ENCODE measurements at places on chromosomes 5 and 9. TPM values are rescaled to one million over a fixed set of nuclear protein-coding genes. Genes with fewer than 3 reads are reported as not detected.

SLC6A19 gene
- polyA plus RNA-seq: 50.8 TPM

DNA sequence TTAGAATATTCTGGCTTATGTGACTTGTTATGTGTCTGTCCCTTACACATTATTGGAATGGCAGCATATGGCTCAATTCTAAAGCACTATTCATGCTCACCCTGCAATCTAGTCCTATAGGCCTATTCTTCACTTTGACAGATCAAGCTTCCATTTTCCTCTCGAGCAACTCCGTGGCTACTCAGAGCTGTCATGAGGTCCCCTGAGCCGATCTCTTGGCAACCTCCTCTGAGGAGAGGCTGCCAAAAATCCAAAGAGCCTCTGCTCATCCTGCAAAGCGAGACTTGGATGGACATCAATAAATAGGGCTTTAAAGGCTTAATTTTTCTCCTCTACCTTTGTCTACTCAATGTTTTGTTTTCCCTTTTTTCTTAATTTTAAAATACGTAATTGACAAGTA is 163.8 kb downstream of the GABRB2 start:
- no peak for DNase-seq

- DNase-seq: no peak
Measured at GRCh38 chr5:3518051-3518450, 77.6 kb upstream of the IRX1 start.

DNA sequence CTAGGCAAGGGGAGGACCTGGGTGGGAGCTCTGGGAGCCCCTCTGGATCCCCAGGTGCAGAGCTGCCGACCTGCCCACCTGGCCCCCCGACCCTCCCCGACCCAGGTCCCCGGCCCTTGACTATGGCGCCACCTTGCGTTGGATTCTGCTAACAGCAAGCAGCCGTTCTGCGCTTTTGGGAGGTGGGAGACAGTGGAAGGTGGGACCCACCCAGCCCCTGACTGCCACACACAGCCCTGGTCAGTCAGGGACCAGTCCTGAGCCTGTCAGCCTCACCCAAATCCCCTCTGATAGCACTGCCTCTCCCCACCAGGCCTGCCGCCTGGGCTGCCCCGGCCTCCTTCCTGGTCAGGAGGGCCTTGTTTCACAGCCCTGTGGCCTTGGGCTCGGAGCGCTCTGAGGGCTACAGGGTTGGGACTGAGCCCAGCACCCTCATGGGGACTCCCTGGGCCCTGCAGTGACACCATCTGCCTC is 77.9 kb downstream of the HMCN2 start:
- DNase-seq: no peak

GRCh38 chr5:62231576-62231975 is 74.4 kb upstream of the KIF2A start:
- DNase-seq: no peak

- peak; percentile 41 for DNase-seq
Measured at GRCh38 chr5:126002222-126002897, 420.8 kb upstream of the GRAMD2B start.

DNA sequence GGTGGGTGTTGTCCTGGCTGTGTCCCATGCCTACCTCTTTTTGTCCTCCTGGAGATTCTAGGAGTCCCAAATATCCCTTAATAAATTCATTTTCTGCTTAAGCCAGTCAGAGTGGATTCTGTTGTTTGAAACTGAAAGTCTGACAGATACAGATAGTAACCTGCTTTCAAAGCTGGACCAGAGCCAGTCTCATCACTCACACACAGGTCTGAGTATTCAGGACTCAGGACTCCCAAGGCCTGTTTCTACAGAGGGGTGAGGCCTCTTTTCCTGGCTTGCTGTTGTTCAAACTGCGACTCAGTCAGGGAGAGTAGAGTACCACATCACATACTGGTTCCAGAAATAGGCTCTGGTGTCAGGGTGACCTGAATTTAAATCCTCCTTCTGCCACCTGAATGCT is 190.1 kb downstream of the PAX5 start:
- DNase-seq: no peak

DDX4 gene
- polyA plus RNA-seq: not detected

DNA sequence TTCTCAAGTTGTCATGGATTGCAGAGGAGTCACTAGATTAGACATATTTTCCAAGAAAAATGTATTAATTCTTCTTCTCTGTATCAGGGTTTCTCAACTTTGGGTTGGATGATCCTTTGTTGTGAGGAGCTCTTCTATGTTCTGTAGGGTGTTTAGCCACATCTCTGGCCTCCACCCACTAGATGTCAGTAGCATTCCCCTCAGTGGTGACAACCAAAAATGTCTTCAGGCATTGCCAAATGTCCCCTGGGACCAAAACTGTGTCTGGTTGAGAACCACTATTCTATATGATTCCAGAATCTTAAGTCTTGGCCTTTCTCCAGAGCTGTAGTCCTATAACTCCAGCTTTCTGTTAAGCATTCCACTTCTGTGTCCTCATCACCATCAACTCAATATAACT is 220.9 kb downstream of the KIAA0825 start:
- DNase-seq: no peak

- no peak for DNase-seq
Measured at GRCh38 chr5:168314735-168315411, 23.4 kb downstream of the WWC1 start.

GRCh38 chr5:116289276-116289675 is 204.5 kb downstream of the COMMD10 start:
- DNase-seq: no peak

ADAMTS6 gene
- 1.5 TPM for polyA plus RNA-seq

GRCh38 chr5:50302815-50303490 is 138.1 kb downstream of the EMB start:
- DNase-seq: no peak

DNA sequence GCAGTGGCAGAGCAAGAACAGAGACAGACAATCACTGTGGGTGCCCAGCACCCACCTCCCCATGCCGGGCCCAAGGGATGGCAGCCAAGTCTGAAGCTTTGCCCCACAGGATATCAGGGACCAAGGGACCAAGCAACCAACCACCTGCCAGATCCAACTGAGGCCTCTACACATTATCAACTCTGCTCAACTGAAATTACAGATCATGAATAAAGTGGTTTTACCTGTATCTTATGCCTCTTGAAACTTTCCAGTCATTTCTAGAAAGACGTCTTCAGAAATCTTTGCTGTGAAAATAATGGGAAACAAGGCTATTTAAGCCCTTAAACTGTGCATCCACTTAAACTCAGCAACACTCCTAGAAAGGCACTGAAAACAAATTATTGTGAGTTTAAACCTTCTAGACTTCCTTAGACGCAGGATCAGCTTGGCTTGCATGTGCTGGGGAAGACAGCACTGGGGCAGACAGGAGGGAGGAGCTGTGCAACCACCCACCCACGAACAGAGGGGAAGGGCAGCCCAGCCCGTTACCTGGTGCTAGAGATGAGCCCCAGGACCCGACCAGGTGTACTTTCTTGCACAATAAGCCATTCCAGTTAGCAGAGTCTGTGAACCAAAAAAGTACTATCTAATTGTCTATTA is 80.0 kb downstream of the SEMA4D start:
- no peak for DNase-seq

- DNase-seq: peak; percentile 86
Measured at GRCh38 chr9:137550231-137550621, at the start of gene PNPLA7. Gene PNPLA7 (minus strand): TSS chr9:137550402. CDS start chr9:137550197, 205 bp downstream.

GRCh38 chr9:91567642-91568274 is 144.1 kb upstream of the NFIL3 start:
- no peak for DNase-seq

DIPK1B gene
- 48.0 TPM for polyA plus RNA-seq

DNA sequence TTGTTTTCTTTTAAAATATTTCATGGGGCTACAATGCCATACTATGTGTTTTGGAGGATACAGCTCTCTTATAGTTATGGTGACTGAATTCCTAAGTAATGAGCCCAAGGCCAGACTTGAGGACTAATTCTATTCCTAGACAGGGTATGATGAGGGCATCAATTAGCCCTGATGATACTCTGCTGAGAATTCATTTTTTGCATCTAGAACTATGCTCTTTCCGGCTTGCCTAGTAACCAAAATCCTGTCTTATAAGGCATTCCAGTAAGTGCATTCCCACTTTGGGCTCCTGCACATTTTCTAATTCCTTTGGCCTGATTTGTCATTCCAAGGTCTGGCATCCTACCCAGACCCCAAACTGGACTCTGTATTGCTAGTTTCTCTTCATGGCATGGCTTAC is 62.4 kb downstream of the MAT2B start:
- no peak for DNase-seq

TEK gene
- polyA plus RNA-seq: 38.8 TPM

- no peak for DNase-seq
Measured at GRCh38 chr5:36720688-36721087, 114.3 kb downstream of the SLC1A3 start.

GRCh38 chr9:38278457-38278856 is 114.0 kb upstream of the ALDH1B1 start:
- no peak for DNase-seq

GRCh38 chr5:33311893-33312292 is 128.9 kb upstream of the TARS1 start:
- no peak for DNase-seq

GABRA1 gene
- polyA plus RNA-seq: not detected

GRCh38 chr9:70798018-70798417 is 323.4 kb downstream of the TRPM3 start:
- no peak for DNase-seq

Measured in renal pelvis (tissue), 12 donors.